ENCODE measurements at places on chromosomes 12 and 14.

DNA sequence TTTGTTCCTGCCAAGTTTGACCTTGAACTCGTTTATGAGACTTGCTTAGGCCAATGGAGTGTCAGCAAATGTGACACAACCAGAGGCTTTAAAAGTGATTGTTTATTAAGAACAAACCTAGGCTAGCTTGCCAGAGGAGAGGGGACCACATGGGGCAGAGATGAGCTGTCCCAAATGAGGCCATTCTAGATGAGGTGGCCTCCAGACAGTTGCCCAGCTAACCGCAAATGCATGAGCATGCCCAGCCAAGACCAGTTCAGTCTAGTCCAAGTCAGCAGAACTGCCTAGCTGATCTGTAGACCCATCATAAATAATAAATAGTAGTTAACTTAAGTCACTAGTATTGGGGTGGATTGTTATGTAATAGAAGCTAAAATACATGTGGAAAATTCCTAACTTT lies 172.8 kb upstream of the DYRK2 start:
- no peak for DNase-seq

- DNase-seq = no peak
Observed at GRCh38 chr14:96698960-96699539, 98.1 kb upstream of the VRK1 start.

GRCh38 chr12:13670285-13670866 lies 311.0 kb downstream of the GRIN2B start:
- no peak for DNase-seq

GRCh38 chr12:43103866-43104265 lies 448.1 kb downstream of the ADAMTS20 start:
- no peak for DNase-seq

DNA sequence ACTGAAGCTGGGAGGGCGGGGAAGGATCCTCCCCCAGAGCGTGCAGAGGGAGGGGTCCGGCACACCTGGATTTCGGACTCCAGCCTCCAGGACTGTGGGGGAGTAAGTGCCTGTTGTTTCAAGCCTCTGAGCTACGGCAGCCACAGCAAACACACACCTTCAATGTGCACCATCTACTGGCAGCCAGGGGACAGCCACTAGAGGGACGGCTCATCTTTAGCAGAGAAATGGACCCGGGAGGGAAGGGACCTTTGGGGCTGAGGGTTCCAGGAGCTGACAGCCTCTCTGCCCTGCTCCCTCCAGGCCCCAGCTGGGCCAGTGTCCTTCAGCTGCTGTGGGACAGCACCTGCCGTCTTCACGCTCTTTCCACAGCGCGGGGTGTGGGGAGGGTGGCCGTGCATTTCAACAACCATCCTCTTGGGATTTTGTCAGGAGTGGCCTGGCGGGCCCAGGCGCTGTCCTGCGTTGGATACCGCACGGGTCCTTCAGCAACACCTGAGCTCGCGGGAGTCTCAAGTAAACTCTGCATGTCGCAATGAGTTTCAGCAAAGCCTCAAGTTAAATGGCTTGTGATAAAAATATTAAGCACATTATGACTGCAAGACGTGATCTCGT lies 209.2 kb upstream of the C14orf180 start:
- DNase-seq = no peak

Data from activated naive CD8-positive, alpha-beta T cell treated with anti-CD3 and anti-CD28 coated beads for 36 hours (primary cell).